ENCODE measurements at places on chromosomes 1 and 21. TPM values are rescaled to one million over a fixed set of nuclear protein-coding genes. Genes with fewer than 3 reads are reported as not detected.

The MTMR11 gene
- total RNA-seq = 10.1 TPM

The FAM3B gene
- total RNA-seq = 0.51 TPM

- no peak for DNase-seq
These were observed 275.4 kb upstream of the RGS18 start for GRCh38 chr1:191882870-191883269.

- DNase-seq = no peak
These were observed 5.7 kb downstream of the AHCYL1 start for GRCh38 chr1:109990302-109990653.

DNA sequence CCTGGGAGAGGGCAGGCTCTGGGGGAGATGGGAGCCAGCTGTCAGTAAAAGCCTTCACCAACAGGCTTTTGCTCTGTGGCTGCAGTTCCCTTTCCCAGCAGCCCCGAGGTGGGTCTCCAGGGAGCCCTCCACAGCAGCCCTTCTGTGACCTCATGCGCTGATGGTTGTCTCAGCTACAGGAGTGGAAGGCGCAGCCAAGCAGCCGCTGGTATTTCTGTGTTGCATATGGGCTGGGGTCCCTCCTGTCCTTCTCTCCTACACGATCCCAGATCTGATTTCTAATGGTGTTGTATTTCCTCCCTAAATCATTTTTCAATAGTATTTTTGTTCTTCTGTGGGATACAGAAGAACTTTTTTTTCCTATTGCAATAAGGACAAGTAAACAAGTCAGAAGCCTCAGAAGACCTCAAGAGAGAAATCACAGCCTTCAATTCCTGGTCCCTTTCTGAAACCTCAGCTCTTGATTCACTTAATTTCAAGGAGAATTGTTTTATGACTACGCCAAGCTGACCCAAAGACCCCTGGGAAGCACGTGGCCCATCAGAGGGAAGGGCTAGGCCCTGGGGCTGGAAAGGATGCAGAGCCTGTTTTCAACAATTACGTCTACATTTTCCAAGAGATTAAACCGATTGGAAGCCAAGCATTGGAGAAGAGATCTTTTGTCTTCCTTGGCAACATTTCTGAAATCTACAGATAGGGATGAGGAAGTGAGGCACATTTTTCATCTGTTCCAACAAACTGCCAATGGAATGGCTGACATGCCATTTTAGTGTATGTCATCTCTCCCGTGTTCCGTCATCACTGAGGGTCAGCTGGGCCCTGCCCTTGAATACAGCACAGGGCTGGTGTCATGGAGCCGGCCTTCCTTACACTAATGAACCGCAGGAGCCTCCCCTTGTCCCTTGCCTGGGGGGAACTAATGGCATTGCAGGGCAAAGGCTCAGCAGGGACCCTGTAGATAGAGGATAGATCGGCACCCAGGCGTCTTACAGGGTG, 42.0 kb upstream of the SCCPDH start:
- DNase-seq = no peak

GRCh38 chr1:59198564-59198963, 98.3 kb upstream of the FGGY start:
- no peak for DNase-seq

DNA sequence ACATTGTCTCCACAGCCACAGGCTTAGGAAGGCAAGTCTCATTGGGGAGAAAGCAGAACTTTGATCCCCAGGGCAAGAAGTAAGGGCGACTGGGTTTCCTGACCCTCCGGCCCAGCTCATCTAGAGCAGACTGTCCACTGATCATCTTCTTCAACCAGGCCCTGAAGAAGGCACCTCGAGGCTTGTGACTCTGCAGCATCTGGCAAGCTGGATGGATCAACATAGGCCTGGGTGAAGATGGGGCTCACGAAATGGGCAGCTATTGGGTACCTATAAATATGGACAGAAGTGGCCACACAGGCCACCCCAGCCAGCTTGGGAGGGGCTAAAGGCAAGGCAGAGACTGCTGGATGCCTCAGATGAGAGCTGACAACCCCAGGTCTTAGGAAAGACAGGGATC, 13.0 kb downstream of the TAL1 start:
- DNase-seq = no peak

GRCh38 chr1:243459059-243459458, 203.2 kb downstream of the SDCCAG8 start:
- no peak for DNase-seq
